ENCODE measurements at places on chromosomes 16 and 17. TPM values are rescaled to one million over a fixed set of nuclear protein-coding genes. Genes with fewer than 3 reads are reported as not detected.

WSCD1 gene
- 0.08 TPM for total RNA-seq

ALOX12B gene
- not detected for total RNA-seq

RTN4RL1 gene
- under 0.01 TPM for total RNA-seq

SMIM36 gene
- not detected for total RNA-seq

RASD1 gene
- 6.0 TPM for total RNA-seq

RAI1 gene
- 4.7 TPM for total RNA-seq

WNK4 gene
- total RNA-seq = 0.12 TPM

CCDC137 gene
- total RNA-seq = 7.1 TPM

COPZ2 gene
- total RNA-seq = 130 TPM

ENPP7 gene
- not detected for total RNA-seq

CDH16 gene
- not detected for total RNA-seq

KRT222 gene
- not detected for total RNA-seq

TAT gene
- not detected for total RNA-seq

RNF43 gene
- total RNA-seq = 0.15 TPM

KRT39 gene
- 0.12 TPM for total RNA-seq

ABCC12 gene
- total RNA-seq = not detected

ADGRG3 gene
- total RNA-seq = not detected

SBK1 gene
- total RNA-seq = under 0.01 TPM

HEATR9 gene
- not detected for total RNA-seq

CAPNS2 gene
- total RNA-seq = 0.12 TPM

GRB7 gene
- 0.60 TPM for total RNA-seq

CACNG3 gene
- total RNA-seq = not detected

SOX15 gene
- total RNA-seq = not detected

IQCK gene
- total RNA-seq = 6.1 TPM

CACNG1 gene
- not detected for total RNA-seq

SULT1A2 gene
- total RNA-seq = not detected

TNFSF12 gene
- 3.9 TPM for total RNA-seq

CDRT15L2 gene
- total RNA-seq = not detected

SDK2 gene
- 0.08 TPM for total RNA-seq

C1QL1 gene
- total RNA-seq = 0.23 TPM

DNAAF8 gene
- total RNA-seq = 0.47 TPM

HSD3B7 gene
- total RNA-seq = 71.5 TPM

PRKCB gene
- 1.4 TPM for total RNA-seq

NECAB2 gene
- total RNA-seq = 0.53 TPM

ZDHHC1 gene
- 4.3 TPM for total RNA-seq

FNDC8 gene
- total RNA-seq = not detected
